ENCODE measurements at places on chromosomes 16 and 17.

DNA sequence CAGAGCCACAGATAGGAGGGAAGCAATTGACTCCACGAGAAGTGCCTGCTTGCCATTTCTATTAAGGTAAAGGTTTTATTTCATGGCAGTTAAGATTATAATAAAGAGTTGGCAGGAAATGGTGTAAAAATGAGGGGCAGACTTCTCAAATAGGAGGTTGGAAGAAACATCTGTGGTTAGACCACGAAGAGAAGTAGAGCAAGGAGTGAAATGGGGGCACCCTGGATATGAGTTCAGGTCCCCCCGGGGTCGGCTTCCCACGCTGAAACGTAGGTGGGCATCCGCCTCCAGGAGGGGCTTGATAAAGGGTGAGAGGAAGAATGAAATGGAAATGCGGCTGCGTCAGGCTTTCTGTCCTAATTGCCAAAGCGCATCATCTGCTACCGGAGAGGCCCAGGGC lies 209.1 kb downstream of the MAF start:
- no peak for DNase-seq

DNA sequence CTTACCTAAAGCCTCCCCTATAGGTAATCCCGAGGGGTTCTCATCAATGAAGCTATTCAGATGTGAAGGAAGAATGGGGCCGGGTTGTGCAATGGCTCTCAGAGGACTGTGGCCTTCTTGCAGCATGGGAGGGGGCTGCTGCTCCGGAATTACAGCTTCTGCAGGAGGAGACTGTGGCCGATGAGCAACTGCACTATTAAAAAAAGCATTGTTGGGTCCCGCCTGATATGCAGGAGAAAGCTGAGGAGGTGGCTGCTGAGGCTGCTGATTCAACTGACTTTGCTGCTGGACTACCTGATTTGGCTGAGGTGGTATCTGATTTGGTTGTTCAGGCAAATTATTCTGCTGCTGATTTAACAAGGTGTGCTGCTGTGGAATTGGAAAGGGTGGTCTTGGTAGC lies 64.8 kb downstream of the CACNG1 start:
- DNase-seq: no peak

DNA sequence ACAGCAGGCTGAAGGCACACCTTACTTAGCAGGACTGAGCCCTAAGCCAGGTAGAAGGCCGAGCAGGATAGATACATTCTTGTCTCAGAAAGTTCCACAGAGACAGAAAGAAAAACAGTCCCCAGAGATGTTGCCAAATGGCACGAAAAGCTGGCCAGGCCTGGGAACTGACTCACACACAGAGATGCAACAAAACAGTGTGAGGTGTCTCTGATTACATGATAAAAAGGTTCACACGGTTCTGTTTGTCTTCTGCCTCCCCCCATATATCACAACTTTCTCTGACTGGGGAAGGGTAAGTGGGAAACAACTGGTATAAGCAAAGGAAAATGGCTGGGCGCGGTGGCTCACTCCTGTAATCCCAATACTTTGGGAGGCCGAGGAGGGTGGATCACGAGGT lies 1.7 kb downstream of the WBP2 start:
- DNase-seq: peak; percentile 51

DNA sequence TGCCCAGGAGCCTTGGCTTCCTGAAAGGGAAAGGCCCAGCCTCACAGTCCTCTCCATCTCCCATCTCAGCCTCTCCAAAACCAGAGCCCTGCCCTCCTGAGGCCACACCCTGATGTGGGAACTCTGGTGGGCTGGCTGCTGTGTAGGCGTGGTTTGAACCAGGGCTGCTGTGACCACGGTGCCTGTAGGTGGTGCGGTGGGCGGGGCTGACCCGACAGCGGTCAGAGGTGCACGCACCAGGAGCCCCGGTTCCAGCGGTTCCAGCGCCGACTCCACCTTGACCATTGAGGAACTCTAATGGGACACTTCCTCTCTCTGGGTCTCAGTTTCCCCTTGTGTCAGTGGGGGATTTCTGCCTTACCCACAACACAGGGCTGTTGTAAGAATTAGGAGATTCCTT lies 2.4 kb downstream of the RAP1GAP2 start:
- DNase-seq: no peak

- no peak for DNase-seq
These were observed 29.5 kb upstream of the CRISPLD2 start for GRCh38 chr16:84790301-84790700.

- no peak for DNase-seq
These were observed 19.2 kb downstream of the CDH3 start for GRCh38 chr16:68664297-68664696.

DNA sequence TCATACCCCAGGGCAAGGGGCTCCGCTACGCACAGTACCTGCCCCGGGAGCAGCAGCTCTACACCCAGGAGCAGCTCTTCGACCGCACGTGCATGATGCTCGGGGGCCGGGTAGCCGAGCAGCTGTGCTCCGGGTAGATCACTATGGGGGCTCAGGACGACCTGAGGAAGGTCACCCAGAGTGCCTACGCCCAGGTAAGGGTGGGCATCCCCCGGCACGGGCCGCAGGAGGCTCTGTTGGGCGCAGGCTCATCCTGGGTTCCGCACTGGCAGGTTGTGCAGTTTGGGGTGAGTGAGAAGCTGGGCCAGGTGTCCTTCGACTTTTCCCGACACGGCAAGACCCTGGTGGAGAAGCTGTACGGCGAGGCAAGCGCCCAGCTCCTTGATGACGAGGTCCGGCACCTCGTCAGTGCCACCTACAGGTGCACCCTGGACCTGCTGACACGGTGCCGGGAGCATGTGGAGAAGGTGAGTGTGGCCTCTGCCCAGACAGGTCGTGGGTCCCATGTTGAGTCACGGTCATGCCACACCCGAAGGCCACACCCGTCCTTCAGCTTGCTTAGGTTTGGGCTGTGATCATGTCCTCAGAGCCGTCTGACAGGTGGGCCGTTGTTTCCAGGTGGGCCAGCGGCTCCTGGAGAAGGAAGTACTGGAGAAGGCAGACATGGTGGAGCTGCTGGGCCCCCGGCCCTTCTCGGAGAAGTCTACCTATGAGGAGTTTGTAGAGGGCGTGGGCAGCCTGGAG lies 19.3 kb downstream of the DBNDD1 start:
- DNase-seq: no peak

- DNase-seq: peak; percentile 63
These were observed 145.0 kb downstream of the SEC14L1 start for GRCh38 chr17:77285594-77286390.

- no peak for DNase-seq
These were observed 439.3 kb upstream of the CDH8 start for GRCh38 chr16:62475573-62475972.

Measured in dermis blood vessel endothelial cell (primary cell).